ENCODE measurements at places on chromosomes 11 and 22.

DNA sequence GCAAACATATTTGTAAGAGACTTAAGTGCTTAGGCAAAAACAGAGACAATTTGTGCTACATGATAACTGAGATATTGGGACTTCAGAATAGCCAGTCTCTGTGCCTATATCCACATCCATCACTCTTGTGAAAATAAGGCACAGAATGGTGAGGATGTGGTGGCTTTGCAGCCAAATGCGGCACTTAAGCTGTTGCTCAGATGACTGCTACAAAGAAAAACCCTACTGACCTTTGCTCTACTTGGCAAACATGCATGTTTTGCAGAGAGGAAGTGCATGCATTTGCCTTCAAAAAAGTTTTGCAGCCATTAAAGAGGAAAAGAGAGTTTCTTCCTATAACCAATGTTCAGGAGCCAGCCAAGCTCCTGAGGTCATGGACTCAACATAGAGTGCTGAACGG lies 675.0 kb upstream of the KIRREL3 start:
- DNase-seq, result no peak

DNA sequence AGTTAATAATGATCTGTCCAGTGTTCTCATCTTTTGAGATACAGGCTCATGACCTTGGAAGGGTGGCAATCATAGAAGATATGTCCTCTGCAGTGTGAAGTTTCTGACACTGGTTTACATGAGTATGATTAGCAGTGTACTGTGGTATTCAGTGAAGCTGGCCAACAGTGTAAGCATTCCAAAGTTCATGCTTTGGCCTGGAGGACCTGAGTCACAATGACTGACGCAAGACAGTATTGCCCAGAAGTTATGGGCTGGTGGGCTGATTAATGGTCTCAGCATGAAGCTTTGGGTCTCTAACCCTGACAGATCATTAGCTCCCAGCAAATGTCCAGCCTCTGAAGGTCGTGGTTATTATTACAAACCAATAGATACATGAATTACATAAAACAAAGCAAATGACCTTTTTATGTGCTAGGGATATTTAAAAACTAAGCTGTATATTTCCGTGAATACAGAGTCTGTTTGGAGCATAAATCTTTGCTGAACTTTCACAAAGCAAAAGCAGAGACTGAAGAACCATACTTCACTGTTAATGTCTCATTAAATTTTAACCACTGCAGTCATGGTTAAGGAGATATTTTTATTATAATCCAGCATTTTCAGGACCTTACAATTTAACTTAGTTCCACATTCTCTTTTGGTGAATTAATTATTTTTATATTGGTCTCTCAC lies 28.3 kb upstream of the USP47 start:
- peak; percentile 88 for DNase-seq

DNA sequence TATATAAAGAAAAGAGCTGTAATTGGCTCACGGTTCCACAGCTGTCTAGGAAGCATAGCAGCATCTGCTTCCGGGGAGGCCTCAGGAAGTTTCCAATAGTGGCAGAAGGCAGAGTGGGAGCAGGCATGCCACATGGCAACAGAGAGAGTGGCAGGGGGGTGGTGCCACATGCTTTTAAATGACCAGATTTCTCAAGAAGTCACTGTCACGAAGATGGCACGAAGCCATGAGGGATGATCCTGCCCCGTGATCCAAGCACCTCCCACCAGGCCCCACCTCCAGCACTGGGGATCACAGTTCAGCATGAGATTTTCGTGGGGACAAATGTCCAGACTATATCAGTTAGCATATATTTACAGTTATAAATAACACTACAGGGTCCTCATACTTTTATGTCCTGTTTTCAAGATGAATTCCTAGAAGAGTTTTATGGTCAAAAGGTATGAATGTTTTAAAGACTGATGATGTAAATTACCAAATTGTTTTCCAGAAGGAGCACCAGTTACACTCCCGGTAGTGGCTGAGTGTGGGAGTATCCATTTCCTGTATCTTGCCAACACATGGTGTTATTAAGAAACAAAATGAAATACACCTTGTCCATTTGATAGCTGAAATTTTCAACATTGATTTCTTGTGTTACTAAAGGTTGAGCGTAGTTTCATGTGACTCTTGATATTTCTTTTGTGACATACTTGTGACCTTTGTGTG lies 19.2 kb downstream of the FAM118A start:
- no peak for DNase-seq

DNA sequence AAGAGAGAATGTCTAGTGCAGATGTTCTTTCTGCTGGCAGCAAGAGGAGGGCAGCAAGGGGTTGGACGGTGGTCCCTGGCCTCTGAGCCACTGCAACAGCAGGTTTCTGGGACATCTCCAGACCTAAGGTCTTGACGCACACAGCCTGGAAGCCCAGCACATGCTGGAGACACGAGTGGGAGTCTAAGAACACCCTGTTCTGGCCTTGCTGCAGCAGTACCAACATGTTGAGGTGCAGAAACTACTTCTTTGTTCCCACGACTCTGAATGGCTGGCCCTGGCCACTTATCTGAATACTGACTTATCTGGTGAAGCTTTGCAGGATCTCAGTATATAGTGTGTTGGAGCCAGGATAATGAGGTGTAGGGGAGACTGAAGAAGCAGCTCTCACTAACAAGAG lies 6.8 kb downstream of the MICAL2 start:
- DNase-seq, result no peak

- DNase-seq, result no peak
These were observed 125.2 kb upstream of the SYT13 start for GRCh38 chr11:45411228-45411946.

DNA sequence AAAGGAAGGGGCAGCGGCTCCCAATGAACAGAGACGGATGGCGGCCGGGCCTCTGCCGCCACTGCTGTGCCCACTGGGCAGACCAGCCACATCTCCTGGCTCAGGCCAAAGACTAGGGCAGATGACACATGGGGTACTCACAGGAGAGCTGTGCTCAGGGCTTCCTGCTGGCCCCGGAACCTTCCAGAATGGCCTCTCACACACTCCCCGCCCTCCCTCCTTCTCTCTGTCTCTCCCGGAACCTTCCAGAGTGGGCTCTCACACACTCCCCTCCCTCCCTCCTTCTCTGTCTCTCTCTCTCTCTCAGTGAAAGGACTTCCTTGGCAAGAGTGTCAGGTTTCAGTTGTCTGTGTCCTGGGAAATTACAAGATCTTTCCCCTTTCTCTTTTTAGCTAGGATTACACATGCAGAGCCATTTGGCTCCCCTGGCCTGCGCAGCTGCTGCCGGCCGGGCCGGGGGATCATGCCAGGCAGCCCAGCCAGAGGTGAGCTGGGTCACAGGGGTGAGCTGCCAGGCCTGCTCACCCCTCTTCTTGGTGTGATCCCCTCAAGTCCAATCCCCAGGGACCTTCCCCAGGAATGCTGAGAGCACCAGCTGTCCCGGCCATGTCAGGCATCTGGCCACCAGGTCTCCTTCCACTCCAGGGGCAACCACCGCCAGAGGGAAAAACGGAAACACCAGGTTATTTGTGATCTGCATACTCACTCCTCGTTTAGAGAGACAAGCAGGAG lies 45.3 kb upstream of the ADA2 start:
- DNase-seq, result no peak

DNA sequence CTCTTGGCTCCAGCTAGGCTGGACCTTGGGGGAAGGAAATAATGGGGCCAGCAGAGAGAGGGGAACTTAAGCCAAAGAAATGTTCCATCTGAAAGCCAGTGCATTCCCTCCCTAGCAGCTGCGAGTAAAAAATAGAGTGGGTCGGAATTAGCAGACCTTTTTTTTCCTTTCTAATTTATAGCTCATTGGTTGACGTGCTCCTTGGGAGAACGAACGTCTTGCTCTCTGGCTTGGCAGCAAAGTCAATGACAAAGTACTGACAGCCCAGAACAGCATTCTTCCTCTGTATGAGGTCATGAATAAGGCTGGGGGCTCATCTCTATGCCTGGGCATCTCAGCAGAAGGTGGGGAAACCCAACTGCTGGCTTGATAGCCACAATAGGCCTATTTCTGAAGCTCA lies 65.0 kb downstream of the SEZ6L start:
- DNase-seq, result no peak

Data from fibroblast of the conjunctiva (primary cell).